NCI-H69 (cell line): ENCODE measurements at places on chromosomes 3 and 15.

GRCh38 chr3:126057936-126058335 lies 26.0 kb downstream of the SLC41A3 start:
- no peak for DNase-seq

DNA sequence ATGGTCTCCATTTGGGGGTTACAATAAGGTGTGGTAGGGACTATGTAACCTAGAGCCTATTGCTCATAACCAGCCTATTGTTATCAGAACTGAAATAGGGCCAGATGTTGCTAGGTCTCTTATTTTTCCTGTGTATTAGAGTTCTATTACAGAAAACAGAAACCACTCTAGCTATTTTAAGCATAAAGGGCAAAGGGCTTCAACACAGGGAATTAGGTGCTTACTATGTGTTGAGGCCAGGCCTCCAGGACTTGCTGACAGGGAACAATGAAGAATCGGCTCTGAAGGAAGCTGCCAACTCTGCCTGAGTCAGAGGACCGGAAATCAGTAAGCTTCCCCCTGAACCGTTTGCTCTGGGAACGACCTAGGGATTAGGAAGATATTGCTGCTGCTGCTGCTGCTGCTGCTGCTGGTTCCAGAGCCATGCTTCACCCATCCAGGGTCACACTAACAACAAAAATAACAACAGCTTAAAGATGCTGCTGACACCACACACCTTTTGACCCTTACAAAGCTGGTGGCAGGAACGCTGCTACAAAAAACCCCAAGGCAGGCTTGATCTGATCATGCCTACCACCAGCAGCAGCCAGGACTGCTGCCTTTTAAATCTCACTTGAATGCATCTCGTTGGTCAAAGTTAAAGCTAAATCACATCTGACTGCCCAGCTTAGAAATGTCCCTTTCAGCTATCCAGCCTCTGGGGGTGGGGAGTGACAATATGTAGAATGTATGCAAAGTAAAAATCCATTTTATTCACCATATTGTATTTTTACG lies 276.9 kb upstream of the IL12A start:
- DNase-seq, result peak; percentile 4

DNA sequence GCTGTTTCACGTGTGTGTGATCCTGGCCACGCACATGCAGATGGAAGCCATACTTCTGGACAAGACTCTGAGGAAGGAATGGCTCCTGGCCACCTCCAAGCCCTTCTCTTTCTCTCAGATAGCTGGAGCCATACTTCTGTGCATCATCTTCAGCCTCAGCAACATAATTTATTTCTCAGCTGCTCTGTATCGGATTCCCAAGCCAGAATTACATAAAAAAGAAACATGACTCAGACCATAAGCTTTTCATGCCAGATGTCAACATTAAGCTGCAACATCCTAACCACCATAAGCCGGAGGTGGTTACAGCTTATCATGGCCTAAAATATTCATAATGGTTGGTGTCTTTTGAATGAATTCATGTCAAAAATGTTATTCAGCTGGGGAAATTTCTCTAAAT lies 10.6 kb upstream of the KIF23 start:
- no peak for DNase-seq

DNA sequence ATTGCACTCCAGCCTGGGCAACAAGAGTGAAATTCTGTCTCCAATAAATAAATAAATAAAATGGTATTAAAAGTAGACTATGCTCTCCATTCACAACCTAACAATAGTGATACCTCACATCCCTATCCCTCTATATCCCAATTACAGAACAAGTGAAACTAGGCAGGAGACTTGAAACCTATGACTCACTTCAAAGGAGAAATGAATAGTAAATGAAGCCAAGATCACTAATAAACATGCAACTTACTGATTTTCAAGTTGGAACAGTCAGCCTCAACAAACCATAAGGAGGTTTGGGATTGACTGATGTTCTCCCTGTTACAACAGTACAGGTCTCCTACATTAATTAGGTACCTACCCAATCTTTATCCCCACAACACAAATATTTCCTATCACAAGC lies 103.4 kb downstream of the GSK3B start:
- DNase-seq, result no peak

DNA sequence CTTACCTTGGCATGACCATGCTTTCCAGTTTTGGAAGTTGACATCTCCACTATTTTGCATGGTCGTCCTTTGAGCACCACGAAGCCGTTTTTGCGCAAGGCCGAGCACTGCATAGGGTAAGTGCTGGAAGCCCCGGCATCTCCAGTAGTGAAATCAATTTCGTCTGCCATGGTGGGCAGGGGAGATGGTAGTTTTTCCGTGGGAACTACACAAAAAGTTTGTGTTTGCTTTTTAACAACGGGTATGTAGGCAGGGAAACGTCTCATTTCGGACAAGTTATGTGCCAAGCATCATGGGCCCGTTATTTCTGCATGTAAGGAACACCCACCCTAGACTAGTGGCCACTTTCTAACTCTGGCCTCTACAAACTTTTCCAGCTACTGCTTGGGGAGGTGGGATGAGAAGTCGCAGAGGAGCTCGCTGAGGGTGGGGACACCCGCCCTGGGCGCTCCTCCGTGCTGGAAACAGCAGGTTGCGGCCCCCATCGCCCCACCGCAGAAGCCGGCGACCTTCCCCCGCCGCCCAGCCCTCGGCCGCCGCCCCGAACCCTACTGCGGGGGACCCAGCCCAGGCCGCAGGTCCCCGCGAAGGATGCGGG lies 701 bp downstream of the EIF5A2 start:
- DNase-seq, result peak; percentile 37

DNA sequence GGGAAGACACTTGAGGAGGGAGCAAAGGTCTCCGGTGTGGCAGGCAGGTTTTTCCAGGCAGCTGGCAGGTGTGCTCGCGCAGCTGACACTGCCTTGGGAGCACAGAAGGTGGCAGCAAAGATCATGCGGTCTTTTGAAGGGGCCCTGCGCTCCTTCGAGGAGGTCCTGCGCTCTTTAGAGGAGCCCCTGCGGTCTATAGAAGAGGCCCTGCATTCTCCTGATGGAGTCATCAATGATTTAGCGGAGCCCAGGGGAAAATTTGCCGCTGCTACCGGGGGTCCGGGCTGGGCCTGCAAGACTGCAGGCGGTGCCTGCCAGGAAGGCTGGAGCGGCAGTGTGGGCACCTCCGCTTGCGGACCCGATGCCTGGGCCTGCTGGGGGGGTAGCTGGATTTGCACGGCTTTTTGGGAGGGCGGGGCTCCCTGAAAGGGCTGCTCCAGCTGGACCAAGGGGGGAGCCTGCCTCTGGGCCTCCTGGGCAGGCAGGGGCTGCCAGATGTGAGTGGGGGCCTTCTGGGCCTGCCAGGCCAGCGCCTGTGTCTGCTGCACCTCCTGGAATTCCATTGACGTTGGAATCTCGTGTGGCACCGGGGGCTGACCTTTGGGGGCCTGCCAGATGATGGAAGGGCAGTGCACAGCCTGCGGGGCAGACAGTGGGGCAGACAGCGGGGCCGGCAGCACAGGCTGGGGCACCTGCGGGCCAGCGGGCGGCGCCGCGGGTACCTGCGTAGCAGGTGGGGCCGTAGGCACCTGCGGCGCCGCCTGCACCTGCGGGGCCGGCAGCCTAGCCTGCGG lies 2.1 kb downstream of the MAGEL2 start:
- DNase-seq, result peak; percentile 9

- DNase-seq, result no peak
Measured at GRCh38 chr3:191239407-191240031, 40.5 kb downstream of the OSTN start.

DNA sequence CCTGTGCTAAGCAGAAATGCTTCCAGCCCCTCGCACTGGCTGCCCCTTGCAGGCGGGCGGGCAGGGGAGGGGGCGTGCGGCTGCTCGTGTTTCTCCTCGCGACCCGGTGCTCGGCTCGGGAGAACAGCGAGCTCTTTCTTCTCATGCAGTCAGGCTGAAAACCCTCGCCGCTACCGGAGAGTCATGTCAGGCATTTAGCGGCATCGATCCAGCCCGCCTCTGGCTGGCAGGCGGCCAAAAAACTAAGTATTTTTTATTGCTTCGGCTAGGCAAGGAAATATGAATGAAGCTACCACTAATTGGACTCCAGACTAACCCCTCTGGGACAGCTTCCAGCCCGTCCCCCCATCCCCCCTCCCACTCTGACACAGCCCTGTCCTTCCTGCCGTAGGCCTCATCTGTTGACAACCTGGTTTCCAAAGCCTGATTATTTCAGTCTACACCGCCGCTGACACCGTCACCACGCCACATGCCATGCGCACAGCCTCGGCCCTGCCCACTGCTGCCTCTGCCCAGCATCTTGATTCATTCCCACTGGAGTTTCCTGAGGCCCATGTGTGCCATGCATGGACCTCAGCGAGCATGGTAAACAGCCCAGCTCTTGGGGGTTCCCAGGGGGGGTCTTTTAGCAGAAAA lies 35.3 kb downstream of the TLE3 start:
- peak; percentile 78 for DNase-seq

- peak; percentile 71 for DNase-seq
Measured at GRCh38 chr3:25592510-25592968, 72.2 kb downstream of the TOP2B start.

DNA sequence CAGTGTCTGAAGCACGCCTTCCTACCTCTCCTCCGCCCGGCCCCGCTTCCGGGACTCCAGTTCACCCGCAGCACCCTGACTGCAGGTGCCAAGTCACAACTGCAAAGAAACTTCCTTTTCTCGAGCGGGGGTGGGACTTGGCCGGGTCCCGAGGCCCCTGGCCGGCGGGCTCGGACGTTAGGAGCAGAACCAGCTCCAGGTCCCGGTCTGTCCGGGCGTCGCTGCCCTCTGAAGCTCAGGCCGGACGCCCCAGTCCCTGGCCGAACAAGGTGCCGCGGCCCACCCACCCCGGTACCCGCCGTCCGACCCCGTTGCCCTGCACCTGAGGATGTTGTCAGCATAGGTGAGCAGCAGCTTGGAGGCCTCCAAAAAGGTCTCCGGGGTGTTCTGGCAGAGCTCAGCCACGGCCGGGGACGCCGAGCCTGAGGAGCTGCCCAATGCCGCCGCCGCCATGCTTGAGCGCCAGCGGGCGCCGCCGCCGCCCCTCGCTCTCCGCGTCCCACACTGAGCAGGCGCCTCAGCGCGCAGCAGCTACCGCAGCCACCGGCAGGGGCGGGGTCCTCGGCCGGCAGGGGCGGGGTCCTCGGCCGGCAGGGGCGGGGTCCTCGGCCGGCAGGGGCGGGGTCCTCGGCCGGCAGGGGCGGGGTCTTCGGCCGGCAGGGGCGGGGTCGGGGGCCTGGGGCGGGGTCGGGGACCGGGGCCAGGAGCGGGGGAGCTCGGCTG lies at the start of gene NGLY1:
NGLY1 (minus strand) TSS at position 506 of the 723 bp plus-strand sequence; CDS start at position 453, 53 bp downstream.
- DNase-seq, result peak; percentile 86

- DNase-seq, result no peak
Measured at GRCh38 chr15:84721371-84721770, 5.4 kb upstream of the SEC11A start.

DNA sequence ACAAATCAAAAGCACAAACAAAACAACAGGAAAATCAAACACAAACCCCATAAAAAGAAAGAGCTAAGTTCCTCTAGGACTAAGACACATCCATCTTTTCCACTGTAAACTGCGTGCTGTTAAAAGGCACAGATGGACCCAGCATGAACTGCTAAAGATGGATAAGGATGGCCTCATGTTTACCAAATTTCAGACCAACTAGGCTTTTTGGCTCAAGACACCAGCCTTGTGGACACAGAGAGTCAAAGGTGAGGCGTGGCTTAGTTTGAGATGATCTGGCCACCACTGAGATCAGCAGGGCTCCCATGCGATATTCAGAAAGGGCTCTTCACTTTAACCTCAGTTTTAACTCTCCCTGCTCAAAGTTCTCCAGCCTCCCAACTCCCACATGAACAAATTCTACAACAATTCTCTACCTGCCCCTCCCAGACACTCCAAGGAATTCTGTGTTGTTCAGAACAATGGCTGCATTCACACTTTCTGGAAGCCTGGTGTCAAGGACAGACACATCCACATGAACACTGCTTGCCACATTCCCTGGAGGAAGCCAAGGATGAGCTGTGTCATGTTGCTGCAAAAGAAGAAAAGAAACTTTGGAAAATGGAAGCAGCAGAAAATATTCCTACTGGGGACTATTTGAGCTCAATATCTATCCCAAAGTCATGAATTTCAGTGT lies 198.4 kb upstream of the LRRN1 start:
- DNase-seq, result peak; percentile 49

GRCh38 chr3:43009547-43009946 lies 30.4 kb downstream of the GASK1A start:
- DNase-seq, result no peak

GRCh38 chr3:128398586-128398985 lies 68.1 kb downstream of the DNAJB8 start:
- DNase-seq, result no peak

DNA sequence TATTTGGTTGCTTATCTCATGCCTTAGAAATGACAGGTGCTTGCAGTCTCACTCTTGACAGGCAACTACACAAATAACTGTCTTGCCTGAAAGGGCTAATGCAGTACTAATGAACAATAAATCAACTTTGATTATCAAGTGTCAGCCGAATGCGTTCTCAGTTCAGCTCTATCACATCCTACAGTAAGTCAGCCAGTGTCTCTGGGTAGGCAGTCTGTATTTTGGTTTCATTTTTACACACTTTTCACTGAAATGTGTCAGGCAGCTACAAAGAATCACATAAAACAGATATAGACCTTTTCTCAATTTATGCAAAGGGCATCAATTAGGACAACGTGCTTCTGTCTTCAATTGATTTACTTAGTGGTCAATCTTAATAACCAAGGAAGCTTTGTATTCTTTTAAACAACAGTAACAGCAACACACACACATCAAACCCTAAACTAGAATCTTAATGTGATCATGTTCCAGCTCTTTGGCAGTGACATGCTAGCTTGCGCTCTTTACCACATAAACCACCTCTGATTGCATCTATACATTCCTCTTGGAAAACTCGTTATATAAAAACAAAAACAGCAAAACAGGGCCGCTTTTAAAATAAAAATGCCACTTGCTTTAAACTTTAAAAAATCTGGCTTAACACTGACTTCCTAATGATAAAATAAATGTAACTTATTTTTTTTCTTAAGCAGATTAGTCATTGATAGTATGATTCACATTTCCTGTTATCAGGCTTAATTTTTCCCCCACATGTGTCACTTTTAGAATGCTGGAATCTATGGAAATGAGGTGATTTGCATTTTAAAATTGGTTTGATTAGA lies 520.4 kb downstream of the FOXP1 start:
- peak; percentile 62 for DNase-seq

GRCh38 chr3:54986294-54986693 lies 58.4 kb upstream of the LRTM1 start:
- DNase-seq, result no peak

GRCh38 chr3:18111796-18112232 lies 313.3 kb downstream of the SATB1 start:
- peak; percentile 87 for DNase-seq

DNA sequence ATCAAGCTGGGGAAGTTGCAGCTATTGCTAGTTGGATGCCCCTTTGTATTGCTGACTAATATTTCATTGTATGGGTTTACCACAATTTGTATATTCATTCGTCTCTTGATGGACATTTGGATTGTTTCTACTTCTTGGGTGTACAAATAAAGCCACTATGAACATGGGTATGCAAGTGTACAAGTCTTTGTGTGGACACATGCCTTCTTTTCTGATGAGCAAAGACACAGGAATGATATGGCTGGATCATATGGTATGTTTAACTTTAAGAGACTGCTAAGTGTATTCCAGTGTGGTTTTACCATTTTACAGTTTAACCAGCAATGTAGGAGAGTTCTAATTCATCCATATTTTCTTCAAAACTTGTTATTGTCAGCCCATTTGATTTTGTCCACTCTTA lies 32.2 kb downstream of the NECTIN3 start:
- DNase-seq, result no peak
